ENCODE measurements at places on chromosomes 1 and 21.

DNA sequence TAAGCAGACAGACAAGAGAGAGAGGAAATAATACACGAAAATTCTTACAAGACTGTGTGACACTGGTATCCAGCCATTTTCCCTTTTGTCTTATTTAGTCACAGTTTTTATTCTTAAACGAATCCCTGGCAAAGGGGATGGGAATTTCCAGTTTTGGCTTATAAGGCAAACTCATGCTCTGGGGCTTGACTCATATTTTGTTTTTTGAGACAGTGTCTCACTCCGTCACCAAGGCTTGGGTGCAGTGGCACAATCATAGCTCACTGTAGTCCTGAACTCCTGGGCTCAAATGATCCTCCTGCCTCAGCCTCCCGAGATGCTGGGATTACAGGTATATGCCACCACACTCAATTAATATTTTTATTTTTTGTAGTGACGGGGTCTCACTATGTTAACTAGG, 31.9 kb downstream of the PTGER3 start:
- DNase-seq = no peak

DNA sequence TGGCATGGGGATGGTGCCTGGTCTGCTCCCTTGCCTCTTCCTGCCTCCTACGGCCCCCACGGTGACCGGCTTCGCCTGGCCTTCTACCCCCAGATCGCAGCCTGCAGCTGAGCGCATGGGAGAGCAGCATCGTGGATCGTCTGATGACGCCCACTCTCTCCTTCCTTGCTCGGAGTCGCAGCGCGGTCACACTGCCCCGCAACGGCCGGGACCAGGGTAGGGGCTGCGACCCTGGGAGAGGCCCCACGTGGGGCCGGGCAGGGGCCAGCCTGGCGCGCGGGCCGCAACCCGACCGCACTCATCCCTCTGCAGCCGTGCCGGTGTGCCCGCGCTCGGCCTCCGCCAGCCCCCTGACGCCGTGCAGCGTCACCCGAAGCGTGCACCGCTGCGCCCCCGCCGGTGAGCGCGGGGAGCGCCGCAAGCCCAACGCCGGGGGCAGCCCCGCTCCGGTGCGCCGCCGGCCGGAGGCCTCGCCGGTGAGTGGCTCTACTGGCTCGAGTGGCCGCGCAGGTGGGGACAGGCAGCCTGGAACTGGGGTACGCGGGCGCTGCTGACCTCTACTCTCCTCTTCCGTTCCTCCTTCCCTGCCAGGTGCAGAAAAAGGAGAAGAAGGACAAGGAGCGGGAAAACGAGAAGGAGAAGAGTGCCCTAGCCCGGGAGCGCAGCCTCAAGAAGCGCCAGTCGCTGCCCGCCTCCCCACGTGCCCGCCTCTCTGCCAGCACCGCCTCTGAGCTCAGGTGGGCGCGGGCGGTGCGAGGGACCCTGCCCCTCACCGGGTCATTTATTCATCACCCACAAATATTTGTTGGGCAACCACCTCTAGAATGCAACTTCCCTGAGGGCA, 20.4 kb downstream of the MAP7D1 start:
- no peak for DNase-seq

GRCh38 chr1:220527279-220527907, 543 bp upstream of the MARK1 start:
- no peak for DNase-seq

DNA sequence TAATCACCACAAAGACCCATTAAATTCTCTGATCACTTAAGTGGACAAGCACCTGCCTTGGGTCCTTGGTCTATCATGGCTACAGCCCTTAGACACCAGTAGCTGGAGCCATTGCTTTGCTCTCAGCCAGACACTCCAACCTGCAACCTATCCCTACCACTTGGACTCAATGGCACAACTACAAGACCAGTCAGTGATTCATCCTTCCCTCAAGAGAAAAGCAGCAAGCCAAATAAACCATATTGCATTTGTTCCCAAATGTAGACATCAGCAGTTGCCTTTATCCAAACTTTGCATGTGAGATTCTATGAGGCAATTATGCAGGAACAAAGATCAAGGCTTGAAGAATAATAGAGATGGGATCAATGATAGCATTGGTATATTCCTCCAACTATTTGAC, 263.4 kb downstream of the HHIPL2 start:
- no peak for DNase-seq

DNA sequence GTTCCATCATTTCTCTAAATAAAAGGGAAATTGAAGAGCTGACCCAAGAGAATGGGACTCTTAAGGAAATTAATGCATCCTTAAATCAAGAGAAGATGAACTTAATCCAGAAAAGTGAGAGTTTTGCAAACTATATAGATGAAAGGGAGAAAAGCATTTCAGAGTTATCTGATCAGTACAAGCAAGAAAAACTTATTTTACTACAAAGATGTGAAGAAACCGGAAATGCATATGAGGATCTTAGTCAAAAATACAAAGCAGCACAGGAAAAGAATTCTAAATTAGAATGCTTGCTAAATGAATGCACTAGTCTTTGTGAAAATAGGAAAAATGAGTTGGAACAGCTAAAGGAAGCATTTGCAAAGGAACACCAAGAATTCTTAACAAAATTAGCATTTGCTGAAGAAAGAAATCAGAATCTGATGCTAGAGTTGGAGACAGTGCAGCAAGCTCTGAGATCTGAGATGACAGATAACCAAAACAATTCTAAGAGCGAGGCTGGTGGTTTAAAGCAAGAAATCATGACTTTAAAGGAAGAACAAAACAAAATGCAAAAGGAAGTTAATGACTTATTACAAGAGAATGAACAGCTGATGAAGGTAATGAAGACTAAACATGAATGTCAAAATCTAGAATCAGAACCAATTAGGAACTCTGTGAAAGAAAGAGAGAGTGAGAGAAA, 38.4 kb downstream of the CENPF start:
- no peak for DNase-seq

GRCh38 chr1:207897188-207897587, 13.7 kb downstream of the CD34 start:
- DNase-seq = no peak

DNA sequence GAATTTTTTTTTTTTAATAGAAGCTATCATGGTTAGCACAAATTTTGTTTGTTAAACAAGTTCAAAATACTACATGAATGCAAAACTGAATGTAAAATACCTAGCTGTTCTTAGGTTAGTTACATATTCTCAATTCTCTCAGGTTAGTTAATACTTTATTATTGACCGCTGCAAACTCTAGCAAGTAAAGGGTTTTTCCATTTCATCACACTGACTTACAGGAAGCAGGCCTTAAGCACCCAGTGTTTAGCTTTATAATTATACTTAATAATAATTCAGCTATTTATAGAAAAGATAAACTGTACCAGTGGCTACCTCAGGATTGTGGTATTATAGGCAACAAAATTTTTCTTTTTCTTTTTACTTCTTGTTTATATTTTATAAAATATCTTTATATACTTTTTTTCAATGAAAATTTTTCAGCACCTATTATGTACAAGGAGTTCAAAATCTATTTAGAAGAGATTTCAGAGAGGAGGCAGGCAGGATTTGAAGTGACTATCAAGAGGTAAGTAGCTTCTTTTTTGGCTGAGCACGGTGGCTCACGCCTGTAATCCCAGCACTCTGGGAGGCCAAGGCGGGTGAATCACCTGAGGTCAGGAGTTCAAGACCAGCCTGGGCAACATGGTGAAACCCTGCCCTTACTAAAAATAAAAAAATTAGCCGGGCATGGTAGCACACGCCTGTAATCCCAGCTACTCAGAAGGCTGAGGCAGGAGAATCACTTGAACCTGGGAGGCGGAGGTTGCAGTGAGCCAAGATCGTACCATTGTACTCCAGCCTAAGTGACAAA, 17.9 kb downstream of the PLPP3 start:
- no peak for DNase-seq

- DNase-seq = no peak
Observed at GRCh38 chr1:31763671-31764311, 349 bp downstream of the ADGRB2 start.

- no peak for DNase-seq
Observed at GRCh38 chr1:67458663-67459062, 28.5 kb upstream of the SERBP1 start.

DNA sequence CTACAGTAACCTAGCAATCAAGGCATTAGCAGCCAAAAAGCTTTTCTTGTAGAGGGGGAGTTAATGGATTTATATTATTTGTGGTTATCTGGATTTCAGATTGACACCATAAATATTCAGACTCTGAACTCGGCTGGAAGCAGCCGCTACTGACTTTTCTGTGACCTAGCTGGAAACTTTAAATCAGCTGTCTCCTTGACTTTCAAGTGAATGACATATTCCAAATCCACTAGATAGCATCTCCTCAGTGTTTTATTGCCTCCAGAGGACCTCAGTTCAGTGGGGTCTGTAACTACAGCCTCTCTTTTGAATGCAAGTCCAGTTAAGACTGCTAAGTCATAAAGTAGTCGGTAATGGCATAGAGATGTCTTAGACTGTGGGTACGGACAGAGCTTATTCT, 448.5 kb downstream of the NUF2 start:
- DNase-seq = no peak

GRCh38 chr1:165851034-165851658, 23.7 kb downstream of the UCK2 start:
- no peak for DNase-seq

GRCh38 chr1:63717511-63718065, 56.2 kb upstream of the ROR1 start:
- no peak for DNase-seq

DNA sequence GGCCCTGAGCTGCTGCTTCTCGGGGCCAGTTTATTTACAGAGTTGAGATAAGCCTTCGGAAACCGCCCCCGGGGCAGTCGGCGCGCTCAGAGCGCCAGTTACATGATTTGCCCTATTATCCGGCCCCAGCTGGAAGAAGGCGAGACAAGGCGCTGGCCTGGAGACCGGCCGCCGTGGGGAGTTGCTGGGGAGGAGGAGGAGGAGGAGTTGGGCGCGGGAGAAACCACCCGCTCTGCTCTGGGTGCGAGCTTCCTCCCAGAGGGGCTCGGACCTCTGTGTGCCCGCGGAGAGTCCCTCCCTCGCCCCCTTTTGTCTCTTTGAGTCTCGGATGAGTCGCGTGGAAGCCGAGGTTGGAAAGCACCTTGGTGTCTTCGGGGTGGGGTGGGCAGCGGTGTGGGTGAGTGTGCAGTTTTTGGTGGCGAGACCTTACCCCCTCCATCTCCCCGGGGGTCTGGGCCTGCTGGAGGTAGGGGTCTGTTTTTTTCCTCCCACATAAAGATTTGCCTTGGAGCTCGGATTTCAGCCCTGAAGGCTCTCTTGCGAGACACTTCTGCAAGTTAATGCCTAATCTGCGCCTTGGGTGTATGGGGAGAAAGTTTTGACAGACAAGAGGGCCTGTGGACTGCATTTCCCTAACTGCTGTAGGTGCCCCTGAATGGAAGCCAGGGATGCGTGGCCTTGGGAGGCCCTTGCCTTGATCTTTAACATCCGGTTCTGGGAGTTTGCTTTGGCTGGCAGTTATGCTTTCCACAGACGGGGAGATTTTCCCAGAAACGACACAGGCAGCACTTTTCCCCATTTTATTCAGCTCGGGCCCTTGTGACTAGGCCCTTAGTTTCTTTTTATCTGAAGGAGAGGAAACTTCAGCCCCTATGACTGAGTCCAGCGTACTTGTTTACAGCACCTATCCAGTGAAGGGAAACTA, 80.0 kb downstream of the NDUFS5 start:
- peak; percentile 34 for DNase-seq

DNA sequence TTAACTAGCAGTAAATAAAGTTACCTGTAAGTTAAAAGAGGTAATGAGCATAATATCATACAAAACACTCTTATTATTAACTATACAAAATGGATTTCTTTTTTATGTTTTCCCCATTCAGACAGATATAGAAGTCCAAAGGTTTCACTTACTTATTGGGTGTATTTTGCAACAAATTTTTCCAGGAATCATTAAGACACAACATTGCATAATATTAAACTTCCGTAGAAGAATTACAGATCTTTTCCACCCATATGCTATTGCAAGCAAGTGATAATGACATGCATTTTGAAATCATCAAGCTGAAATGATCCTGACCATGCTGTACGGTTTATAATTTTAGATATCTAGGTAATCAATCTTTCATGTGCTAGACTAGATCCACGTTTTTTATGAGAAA, 957.0 kb downstream of the NCAM2 start:
- no peak for DNase-seq

DNA sequence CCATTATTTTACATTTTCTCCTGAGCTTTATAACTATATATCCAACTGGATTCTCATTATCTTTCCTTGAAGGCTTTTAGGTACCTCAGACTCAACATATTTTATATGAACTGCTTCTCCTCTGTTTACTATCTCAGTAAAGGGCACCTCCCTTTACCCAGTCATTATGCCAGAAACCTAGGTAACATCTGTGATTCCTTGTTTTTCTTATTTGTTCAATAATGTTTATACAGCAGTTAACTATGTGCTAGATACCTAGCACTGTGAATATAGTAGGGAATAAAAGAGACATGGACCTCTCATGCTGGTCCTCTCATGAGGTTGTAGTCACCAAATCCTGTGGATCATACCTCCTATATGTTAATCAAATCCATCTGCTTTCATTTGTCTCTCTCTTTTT, 25.6 kb downstream of the PPP1R12B start:
- no peak for DNase-seq

GRCh38 chr1:225700164-225700821, 47.4 kb upstream of the ENAH start:
- no peak for DNase-seq

GRCh38 chr1:184536246-184536985, 149.6 kb downstream of the C1orf21 start:
- DNase-seq = no peak

- no peak for DNase-seq
Observed at GRCh38 chr1:212388985-212389716, 25.5 kb downstream of the PACC1 start.

DNA sequence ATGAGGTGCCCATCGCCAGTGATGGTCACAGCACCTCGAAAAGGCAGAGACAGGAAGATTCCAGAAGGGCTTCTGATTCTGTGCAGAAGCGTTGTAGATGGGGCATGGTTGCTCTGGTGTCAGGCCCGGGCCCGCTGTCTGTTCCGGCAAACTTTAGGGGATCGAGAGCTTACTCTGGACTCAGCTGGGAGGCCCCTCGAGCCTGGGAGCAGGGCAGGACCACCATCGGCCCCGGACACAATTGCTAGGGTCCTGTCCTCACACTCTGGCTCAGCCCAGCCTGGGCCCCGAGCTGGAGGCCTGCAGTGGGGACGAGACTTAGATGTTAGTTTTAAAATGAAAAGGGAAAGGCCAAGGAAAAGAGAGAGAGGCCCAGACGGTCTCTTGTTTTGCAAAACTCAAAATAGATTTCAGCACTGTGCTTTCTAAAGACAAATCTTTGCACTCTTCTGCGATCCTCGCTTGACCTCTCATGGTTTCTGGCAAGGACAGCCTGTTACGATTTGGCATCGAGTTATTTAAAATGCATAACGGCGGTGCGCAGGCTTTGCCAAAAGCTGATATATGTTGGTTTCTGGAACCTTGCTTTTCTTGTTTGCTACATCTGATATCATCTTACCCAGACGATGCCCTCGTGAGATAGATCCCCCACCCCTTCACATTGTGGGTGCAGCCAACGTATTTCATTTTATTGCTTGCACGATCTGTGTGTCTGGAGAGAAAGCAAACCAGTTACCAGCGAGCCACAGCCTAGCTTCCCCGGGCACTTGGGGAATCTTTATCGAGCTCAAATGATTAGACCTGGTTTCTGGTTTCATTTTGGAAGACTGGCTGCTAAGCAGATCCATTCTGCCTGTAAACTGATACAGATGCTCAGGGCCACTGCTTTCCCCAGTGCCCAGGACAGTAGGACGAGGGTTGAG, 58.0 kb downstream of the PRDM16 start:
- no peak for DNase-seq

Measured in stimulated activated CD8-positive, alpha-beta memory T cell treated with anti-CD3 and anti-CD28 coated beads, Interleukin-4, amount 100 ng/mL, for 4 hours (primary cell).